ENCODE measurements at places on chromosomes 7 and 10.

- DNase-seq, result no peak
Observed at GRCh38 chr7:37495574-37496184, 47.0 kb upstream of the ELMO1 start.

DNA sequence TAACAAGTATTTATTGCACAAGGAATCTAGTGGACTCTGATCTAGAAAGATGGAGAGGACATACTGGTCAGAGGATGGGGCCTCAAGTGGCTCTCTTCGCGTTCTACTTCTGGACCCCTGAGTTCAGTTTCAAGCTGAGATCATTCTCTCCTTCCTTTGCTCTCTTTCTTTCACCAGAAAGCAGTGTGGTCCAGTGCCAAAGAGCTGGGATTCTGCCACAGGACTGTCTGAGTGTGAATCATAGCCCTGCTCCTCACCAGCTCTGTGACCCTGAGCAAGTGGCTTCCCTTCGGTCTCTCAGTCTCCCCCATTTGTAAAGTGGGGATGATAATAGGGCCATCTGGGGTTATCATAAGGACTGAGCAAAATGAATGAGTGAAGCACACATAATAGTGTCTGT, 715.2 kb downstream of the SUGCT start:
- no peak for DNase-seq

GRCh38 chr10:94208315-94208714, 154.4 kb downstream of the NOC3L start:
- no peak for DNase-seq

GRCh38 chr7:44433255-44434022, 57.0 kb downstream of the NUDCD3 start:
- no peak for DNase-seq
